ENCODE measurements at places on chromosomes 3 and 15.

DNA sequence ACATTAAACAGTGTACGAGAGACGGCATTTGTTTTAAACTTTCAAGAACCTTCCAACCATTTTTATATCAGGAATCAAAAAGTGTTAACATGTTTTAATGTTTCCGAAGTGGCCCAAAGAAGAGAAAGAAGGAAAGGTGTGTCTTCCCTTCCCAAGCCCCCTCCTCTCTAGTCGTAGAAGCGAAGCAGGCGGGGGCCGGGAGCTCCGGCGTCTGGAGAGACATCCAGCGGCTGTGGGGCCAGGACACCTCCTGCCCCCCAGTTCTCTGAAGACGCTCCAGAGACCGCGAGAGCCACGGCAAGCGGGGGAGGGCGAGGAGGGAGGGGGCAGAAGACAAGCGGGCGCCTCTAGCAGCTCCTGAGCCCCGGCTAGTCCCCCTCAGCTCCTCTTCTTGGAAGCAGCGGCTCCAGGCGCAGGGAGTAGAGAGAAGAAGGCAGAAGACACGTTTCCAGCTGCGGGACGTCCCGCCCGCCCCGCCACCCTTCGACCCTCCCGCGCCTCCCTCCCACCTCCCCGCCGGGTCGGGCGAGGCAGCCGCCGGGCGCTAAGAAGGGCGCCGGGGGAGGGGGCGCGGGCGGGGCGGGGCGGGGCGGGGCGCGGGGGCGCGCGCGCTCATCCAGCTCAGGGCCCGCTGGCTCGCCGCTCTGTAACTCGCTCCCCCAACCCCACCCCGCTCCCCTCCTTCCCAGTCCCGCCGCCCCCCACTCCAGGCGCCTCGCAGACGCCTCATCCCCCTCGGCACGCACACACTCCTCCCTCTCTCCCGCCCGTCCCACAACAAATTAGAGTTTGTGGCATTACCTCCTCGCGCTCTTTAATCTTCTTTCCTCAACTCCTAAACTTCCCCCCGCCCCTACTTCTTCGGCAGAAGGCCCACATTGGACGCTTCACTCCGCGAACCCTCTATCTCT is at the start of gene ZBTB20:
ZBTB20 (minus strand) TSS at position 871 of the 911 bp plus-strand sequence.
- peak; percentile 78 for DNase-seq

- no peak for DNase-seq
Measured at GRCh38 chr3:37571269-37571668, 290.4 kb upstream of the CTDSPL start.

DNA sequence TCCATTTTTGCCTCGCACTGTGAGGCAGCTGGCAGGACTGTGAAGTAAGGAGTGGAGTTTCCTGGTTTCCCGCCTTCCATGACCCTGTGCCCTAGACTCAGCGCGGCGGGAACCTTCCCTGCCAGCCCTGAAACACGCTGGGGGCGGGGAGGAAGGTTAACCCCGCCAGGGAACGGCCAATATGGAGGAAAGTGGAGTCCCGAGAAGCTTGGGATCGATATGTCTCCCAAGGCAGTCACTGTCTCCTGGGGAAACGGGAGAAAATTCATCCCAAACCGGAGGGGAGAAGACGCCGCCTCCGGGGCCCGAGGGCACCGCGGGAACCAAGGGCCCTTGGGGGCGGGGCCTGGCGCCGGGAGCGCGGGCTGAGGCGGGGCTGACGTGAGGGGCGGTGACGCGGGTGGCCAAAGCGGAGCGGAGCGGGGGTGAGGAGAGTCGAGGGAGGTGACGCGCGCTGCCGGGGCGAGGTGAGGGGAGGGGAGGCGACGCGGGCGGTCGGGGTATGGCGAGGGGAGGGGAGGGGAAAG is at the start of gene HMCES:
HMCES (plus strand) TSS at position 432 of the 527 bp plus-strand sequence. CDS start 863 bp downstream, outside the sequence.
- peak; percentile 98 for DNase-seq

GRCh38 chr3:78274475-78275065 is 1234.7 kb downstream of the ROBO2 start:
- DNase-seq = no peak

- peak; percentile 53 for DNase-seq
Measured at GRCh38 chr15:48541341-48542278, 103.9 kb downstream of the FBN1 start.

GRCh38 chr3:186032321-186032720 is 76.6 kb downstream of the ETV5 start:
- DNase-seq = no peak

GRCh38 chr3:182484682-182485081 is 308.6 kb upstream of the ATP11B start:
- DNase-seq = no peak

Data from GM03348 (cell line).